ENCODE measurements at places on chromosomes 2 and 18.

- DNase-seq: no peak
Measured at GRCh38 chr2:144501118-144501517, 18.8 kb downstream of the ZEB2 start.

DNA sequence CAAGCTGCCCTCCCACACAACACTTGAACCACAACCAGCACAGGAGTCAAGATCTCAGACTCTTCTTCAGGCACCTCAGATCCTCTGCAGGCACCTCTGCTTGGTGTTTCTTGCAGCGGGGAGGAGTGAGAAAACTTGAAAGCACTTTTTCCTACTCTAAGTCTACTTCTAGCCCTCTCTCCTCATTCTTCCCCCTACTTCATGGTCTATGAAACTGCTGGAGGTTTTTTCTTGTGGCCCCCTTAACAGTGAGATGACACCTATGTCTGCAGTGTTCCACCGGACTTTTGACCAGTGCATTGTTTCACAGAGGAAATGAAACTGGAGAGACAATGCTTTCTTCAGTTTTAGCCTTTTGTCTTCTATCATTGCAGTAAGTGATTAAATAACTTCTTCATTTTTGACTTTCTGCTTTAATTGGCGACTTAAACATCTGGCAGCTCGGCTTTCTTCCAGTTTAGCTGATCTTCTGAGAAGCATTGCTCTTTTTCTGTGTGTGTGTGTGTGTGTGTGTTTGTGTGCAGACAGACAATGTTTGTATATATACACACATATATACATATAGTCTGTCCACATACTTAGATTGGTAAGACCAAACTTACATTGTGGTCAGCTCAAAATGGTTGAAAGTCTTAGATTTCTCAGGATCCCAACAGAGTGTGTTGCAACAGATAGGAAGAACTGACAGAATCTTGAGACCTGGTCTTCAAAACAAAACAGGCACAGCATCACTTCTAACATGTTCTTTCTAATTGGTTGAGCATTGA, 1474.0 kb upstream of the TMEFF2 start:
- no peak for DNase-seq

- DNase-seq: no peak
Measured at GRCh38 chr2:27798948-27799645, 27.6 kb downstream of the MRPL33 start.

GRCh38 chr2:53786352-53786704, 425 bp downstream of the ASB3 start:
- no peak for DNase-seq
